Stimulated activated CD8-positive, alpha-beta memory T cell treated with anti-CD3 and anti-CD28 coated beads, Interleukin-2, amount 100 ng/mL, for 48 hours (primary cell): ENCODE measurements at places on chromosomes 3 and 15.

- no peak for DNase-seq
These were observed 119.2 kb upstream of the ZBED2 start for GRCh38 chr3:111714305-111714704.

- DNase-seq = no peak
These were observed 190.5 kb upstream of the P2RY1 start for GRCh38 chr3:152644478-152644877.

DNA sequence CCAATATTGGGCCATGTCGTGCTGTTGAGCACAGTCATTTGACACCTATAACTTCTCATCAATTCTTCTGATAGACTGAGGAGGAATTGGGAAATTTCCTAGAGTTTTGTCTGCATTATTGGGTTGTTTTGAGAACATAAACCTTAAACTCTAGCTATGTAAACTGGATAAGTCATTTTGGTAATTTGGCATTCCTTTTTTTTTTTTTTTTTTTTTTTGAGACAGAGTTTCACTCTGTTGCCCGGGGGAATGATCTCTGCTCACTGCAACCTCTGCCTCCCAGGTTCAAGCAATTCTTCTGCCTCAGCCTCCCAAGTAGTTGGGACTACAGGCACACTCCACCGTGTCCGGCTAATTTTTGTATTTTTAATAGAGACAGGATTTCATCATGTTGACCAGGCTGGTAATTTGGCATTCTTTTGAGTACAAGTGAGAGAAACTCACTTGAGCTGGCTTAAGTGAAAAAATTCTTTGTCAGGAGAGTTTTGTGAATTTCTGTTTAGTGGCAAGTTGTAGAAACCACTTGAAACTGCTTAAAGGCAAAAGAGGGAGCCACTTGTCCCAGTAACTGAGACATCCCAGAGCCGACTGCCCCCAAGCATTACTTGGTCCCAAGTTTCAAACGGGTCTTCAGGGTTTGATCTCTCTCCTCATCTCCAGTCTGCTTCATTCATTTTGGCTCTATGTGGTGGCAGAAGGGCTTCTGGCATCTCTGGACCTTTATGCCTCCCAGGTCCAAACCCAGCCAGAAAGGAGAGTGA lies 34.9 kb downstream of the FLNB start:
- DNase-seq = no peak

- no peak for DNase-seq
These were observed 24.6 kb downstream of the MAPKBP1 start for GRCh38 chr15:41798607-41799487.

GRCh38 chr3:179244878-179245277 lies 6.0 kb downstream of the KCNMB3 start:
- no peak for DNase-seq

DNA sequence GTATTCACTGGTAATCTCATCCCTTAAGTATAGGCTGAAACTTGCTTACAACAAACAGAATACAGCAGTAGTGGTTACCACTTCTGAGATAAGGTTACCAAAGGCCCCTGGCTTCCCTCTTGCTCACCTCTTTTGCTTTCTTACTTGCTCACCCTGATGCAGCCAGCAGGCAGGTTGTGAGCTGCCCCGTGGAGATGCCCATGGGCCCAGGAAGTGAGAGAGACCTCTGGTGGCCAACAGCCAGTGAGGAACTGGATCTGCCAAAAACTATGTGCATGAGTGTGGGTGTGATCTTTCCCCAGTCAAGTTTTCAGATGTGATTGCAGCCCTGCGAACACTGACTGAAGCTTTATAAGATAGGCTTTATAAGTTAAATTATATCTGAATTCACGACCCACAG lies 48.7 kb downstream of the NMNAT3 start:
- DNase-seq = no peak

- DNase-seq = no peak
These were observed 11.9 kb upstream of the TMEM115 start for GRCh38 chr3:50371133-50371685.

GRCh38 chr15:66891776-66892175 lies 173.6 kb upstream of the SMAD3 start:
- no peak for DNase-seq

DNA sequence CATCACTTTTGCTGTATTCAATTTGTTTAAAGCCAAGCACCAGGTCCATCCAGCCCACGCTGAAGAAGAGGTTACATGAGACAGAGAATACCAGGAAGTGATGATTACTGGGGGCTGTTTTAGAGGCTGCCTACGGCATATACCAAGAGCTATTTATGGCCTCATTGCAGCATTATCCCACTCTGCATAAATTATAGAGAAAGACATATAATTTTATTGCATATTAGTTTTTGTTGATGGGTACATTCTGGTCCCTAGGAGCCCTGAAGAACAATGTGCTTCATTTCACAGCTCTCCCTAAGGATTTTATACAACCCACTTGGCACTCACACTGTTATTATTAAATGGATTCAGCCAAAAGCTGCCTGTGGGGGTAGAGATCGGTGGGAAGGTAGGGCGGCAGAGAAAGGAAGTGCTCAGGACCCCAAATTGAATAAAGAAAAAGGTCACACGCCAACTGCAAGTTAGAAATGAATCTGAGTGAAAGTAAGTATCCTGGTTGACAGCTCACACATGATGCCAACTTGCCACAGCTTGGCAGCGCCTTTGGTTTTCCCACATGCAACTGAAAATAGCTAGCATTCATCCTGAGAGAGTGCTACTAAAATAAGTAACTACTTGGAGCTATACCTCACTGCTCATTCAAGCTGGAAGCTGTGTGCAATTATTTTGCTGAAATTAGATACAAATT lies 73.7 kb downstream of the CCNL1 start:
- no peak for DNase-seq

DNA sequence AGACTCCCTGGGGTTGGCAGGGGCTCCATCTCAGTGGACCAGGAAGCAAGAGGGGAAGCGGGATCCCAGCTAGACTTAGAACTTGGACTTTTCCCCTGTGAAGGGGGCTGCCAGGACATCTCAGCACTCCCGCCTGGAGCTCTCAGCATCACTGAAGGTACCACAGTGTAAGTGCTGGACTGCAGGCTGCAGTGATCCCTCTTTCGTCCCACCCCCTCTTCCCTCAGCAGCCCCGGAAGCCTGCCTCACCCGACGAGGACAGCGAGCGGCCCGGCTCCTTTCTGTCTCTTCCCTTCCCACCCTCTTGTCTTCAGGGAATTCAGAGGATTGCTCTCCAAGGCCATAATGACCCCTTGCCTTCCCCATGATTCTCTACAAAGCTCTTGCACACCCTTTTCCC lies 94.4 kb downstream of the ANP32A start:
- no peak for DNase-seq

- no peak for DNase-seq
These were observed 12.6 kb upstream of the STARD5 start for GRCh38 chr15:81336568-81336967.

GRCh38 chr3:159823780-159824179 lies 164.9 kb upstream of the IL12A start:
- DNase-seq = no peak

DNA sequence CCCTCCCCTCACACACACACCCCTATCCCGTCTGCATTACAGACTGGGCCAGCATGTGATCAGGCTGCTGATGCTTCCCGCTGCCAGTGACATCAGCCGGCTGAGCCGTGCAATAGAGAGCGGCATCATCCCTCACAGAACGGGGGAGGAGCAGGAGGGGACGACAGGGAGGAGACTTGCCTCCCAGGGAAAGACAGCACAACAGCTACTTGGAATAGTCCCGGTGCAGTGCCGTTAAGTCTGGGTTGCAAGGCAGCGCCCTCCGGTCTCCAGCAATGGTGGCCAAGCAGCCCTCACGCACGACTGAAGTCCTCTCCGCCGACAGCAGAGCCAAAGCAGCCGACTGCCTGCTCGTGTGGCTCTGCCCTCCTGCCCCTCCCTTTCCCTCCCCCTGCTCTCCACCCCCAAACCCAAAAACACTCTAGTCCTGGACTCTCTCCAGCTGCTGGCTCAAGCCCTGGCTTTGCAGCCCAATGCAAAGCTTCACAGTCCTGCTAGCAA lies 31.5 kb upstream of the RPS17 start:
- no peak for DNase-seq

DNA sequence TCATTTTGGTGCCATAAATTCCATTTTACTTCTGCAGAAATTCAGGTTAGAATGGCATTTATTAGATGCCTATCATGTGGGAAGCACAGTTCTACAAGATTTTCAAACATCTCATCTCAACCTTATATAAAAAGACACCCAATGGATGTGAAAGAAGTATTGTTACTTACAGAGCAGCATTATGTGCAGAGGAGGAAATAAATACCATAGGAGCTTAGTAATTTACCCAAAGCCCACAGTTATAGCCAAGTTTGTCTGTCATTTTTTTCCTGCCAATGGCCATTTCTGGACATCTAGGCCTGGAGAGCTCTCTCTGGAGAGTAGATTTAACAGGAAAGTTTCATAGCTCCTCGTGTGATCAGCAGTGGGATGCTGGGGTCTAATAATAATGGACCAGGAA lies 659.4 kb upstream of the NAALADL2 start:
- DNase-seq = no peak

DNA sequence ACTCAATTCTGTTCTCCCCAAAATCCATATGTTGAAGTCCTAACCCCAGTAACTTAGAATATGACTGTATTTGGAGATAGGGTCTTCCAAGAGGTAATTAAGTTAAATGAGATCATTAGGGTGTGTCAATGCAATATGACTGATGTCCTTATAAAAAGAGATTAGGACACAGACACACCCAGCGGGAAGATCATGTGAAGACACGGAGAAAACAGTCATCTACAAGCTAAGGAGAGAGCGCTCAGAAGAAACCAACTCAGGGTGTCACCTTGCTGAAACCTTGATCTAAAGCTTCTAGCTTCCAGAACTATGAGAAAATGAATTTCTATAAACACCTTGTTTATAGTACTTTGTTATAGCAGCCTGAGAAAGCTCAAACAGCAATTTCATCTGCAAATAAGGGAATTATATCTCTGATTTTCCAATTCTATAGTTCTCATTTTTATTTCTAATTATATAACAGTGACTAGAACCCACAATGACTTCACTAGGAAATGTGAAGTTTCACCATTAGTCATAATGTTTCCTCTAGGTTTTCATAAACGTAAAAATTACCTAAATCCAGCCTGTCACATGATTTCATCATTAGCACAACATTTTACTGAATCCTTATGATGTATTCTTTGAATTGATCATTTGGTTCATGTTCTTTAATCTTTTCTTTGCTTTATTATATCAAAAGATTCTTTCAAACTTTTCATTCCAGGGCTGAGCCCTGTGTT lies 459.1 kb upstream of the MDFIC2 start:
- DNase-seq = no peak

- DNase-seq = no peak
These were observed 24.2 kb upstream of the MBNL1 start for GRCh38 chr3:152244517-152244888.

DNA sequence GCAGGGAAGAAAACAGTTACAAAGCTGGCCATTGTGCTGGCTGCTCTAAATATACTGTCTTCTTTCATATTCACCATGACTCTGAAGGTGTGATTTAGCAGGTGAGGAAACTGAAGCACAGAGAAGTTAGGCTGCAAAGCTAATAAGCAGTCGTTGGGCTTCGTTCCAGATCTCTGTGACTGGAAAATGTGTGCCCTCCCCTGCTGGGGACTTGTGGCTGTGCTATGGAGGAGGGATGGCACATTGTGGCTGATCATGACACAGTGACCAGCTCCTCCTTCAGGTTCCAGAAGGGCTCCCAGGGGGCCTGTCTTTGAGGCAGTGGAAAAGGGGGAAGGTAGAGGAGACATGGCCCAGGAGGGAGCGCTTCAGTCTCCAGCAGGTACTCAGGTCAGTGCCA lies 19.2 kb downstream of the PXK start:
- no peak for DNase-seq

- no peak for DNase-seq
These were observed 201.4 kb upstream of the CTNNB1 start for GRCh38 chr3:40997711-40998519.

DNA sequence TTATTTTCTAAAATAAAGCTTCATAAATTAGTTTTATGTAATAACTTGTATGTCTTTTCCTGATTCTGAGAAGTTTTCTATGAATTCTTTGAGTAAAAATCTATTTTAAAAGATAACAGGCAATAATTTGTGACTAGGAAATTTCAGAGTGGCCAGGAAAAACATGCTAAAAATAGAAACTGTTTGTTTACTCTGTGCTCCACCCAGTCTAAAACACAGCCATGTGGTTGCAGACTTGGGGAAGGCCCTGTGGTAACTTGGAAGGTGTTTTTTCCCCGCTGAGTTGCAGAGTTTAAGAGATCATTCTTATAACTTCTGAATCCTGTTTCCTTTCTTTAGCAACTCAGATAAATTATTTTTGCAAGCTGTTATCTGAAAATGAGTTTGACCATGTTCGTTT lies 21.9 kb downstream of the PLCL2 start:
- DNase-seq = no peak

- no peak for DNase-seq
These were observed 618.2 kb upstream of the ZNF717 start for GRCh38 chr3:76403556-76403955.

- no peak for DNase-seq
These were observed 14.7 kb upstream of the RHO start for GRCh38 chr3:129513705-129514104.

DNA sequence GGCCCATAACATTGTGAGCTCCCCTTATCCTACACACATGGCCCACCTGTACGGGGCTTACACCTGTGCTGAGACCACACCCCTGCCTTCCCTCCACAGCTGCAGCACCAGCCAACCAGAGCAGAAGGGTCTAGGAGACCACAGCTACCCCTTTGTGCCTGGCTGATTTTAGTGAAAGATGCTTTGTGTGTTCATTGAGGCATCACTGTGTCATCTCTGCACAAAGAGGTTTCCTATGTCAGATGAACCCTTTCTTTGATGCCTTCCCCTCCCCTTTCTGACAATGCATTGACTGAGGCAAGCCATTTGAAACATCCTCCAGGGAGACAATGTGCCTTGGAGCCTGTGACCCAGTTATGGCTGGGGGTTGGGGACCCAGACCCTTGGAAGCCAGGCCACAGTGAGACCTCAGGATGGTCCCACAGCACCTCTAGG lies 54.9 kb upstream of the SLC7A14 start:
- no peak for DNase-seq

DNA sequence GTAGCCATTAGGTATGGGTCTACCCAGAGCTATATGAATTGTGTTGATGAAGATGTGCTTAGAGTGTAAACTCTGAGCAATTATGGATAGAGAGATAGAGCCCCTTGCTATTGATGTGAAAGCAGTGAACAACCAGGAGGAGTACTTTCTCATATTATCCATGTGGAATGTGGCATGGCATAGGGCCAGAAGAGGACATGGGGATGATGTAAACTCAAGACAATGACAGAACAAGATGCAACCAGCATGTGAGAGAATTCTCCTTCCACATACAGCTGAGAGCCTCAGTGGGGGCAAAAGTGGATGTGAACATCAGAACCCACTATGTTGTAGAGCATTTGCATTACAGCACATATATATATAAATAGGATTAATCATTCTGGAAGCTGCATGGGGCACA lies 36.4 kb upstream of the BNC1 start:
- no peak for DNase-seq

- DNase-seq = no peak
These were observed 17.9 kb downstream of the VIPR1 start for GRCh38 chr3:42520336-42520735.

- no peak for DNase-seq
These were observed 13.2 kb upstream of the CCDC13 start for GRCh38 chr3:42786212-42786611.

GRCh38 chr3:183492849-183493179 lies 62.7 kb downstream of the KLHL6 start:
- DNase-seq = no peak

GRCh38 chr3:64495121-64495780 lies 192.5 kb downstream of the ADAMTS9 start:
- DNase-seq = no peak

- DNase-seq = no peak
These were observed 45.9 kb upstream of the EPHB1 start for GRCh38 chr3:134749174-134749573.
